ENCODE measurements at places on chromosomes 1 and 21.

GRCh38 chr1:7408771-7409150 is 362.3 kb upstream of the VAMP3 start:
- DNase-seq: no peak

DNA sequence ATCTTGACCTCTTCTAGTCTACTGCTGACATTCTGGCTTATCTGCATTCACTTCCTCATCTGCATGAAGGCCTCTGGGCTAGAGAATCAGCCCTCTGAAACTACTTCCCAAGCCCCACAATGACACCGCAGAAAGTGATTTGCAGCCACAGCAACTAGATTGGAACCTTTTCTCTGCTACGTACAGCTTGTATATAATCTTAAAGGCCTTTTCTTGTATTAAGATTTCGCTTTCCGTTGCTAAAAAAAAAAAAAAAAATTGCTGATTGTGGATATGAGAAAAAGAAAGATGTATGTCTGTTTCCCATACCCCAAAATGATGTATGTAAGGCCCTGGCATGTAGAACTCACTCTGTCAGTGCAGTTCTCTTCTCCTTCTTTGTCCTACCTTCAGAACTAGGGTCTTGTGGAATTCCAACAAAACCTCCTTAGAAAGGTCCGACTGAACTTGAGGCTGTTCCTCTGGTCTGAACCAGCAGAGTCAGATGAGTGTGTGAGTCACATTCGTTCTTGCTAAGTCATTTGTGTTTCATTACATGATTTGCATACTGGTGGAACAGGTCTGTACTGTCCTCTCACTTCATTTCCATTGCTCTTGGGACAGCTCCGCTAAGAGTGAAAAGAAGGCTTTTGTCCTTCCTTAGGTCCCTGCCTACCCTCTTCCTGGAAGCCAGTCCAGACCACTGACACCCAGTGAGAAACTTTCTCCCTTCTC is 62.7 kb downstream of the PLPP3 start:
- DNase-seq: no peak

DNA sequence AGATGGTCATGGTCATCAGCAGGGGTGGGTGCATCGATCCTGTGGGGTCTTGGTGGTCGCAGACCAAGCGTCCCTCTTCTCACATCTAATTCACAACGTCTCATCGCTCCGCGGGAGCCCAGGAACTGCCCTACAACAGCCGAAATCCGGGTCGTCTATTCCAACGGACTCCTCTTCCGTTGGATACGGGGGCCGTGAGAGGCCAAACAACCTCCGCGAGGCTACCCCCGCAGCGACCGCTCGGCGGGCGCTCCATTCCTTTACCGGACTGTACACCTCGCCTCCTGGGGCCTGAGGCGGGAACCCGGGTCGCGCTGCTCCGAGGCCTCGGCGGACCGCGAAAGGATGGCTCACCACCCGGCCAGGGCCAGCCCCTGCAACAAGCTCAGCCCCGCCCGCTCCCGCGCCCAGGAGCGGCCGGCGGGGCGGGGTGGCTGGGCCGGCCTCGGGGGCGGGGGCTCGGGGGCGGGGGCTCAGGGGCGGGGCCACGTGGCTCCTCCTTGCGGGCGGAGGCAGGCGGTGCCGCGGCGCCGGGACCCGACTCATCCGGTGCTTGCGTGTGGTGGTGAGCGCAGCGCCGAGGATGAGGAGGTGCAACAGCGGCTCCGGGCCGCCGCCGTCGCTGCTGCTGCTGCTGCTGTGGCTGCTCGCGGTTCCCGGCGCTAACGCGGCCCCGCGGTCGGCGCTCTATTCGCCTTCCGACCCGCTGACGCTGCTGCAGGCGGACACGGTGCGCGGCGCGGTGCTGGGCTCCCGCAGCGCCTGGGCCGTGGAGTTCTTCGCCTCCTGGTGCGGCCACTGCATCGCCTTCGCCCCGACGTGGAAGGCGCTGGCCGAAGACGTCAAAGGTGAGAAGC is at the start of gene QSOX1:
Gene QSOX1 (plus strand): TSS at position 545 of the 857 bp plus-strand sequence. CDS start 39 bp downstream, at position 584.
- DNase-seq: peak; percentile 94

- DNase-seq: no peak
Observed at GRCh38 chr1:88736633-88737248, 52.7 kb downstream of the PKN2 start.

Measured in esophagus muscularis mucosa (tissue), 4 donors.